ENCODE measurements at places on chromosomes 11 and 22.
A peak's percentile ranks its signal among the peaks of the same experiment; 100 is the strongest.

- DNase-seq: no peak
These were observed 838.9 kb downstream of the DLG2 start for GRCh38 chr11:84788220-84788619.

GRCh38 chr22:48416396-48417224, 1411.1 kb downstream of the BRD1 start:
- DNase-seq: no peak

DNA sequence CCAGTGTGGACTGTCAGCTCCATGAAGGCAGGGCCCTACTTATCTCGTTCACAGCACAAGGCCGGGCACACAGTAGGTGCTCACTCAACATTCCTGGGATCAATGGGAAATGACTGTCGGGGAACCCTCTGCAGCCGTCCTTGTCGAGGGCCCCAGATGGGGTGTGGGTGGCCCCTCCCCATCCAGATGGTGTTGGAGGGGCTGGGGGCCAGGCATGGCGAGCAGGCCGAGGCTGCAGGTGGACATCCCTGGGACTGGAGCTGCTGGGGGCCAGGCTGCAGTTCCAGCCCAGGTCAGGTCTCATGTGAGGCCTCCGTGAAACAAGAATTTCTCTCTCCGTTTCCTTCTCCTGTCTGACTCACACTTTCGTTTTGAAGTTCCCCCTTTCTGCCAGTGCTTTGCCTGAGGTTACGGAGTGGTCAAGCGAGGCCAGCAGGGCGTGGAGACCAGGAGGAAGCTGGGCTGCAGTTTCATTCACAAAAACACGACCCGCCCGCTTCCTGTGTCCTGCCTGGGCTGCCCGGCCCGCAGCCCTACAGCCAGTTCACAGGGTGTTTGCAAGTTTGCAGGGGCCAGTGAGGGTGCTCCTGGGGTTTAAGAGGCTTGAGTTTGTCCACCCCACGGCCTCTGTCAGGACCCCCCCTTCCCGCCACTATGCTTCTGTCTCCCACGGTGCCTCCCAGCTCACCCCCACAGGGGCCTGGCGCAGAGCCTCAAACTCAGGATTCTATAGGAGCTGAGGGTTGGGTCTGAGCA, 4.5 kb downstream of the MYEOV start:
- peak; percentile 74 for DNase-seq

GRCh38 chr11:71078482-71078881, 173.9 kb downstream of the SHANK2 start:
- DNase-seq: no peak

DNA sequence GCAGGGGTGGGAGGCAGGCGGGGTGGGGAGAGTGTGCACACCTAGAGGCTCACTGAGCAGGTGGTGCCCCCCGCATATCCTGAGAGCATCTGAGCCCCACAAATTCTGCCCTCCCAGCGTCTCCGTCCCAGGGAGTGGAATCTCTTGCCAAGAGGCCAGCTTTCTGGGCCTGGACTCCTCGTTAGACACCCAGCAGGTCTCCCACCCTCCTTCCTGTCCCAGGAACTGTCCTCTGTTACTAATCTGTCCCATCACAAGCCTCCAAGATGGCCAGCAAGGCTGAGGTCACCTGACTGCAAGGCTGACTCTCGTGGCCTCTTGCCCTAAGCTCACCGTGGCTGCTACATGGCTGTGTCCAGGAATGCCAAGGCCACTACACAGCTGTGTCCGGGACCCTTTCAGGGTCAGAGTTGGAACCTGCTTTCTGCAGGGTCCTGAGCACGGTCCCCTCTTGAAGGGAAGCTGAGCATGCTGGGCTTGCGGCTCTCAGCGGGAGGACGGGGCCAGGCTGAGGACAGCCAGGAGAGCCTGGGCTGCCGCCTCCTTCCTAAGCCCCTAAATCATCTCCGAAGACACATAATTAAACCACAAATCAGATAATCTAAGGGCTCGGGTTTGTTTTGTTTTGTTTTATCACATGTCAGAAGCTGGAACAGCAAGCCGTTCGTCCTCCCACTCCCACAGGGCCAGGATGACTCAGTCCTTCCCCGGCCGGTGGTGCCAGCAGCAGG, 1327.3 kb downstream of the TBC1D22A start:
- no peak for DNase-seq

GRCh38 chr11:122156940-122157382, 40.9 kb upstream of the BLID start:
- DNase-seq: no peak

- DNase-seq: no peak
These were observed 10.2 kb upstream of the CSNK1E start for GRCh38 chr22:38327396-38327795.

- DNase-seq: no peak
These were observed 163.7 kb downstream of the LARGE1 start for GRCh38 chr22:33756508-33756949.

- DNase-seq: no peak
These were observed 211.3 kb downstream of the MYO18B start for GRCh38 chr22:25953276-25953675.

DNA sequence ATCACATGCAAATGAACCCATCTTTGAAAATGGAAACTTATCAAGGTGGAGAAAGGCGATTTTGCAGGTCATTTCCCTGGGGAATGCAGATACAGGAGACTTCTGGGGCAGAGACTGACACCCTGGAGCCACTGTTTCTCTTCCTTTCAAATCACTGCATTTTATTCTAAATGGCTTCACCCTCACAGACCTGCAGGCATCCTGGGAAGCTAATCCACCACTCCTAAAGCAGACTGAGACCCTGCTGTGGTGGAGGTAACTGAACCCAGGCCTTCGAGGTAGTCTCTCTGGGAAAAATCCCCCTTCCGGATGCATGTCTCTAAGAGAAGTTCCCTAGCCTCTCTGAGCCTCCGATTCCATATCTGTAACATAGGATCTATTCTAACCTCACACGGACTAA, 20.9 kb upstream of the CSNK2A3 start:
- DNase-seq: no peak

DNA sequence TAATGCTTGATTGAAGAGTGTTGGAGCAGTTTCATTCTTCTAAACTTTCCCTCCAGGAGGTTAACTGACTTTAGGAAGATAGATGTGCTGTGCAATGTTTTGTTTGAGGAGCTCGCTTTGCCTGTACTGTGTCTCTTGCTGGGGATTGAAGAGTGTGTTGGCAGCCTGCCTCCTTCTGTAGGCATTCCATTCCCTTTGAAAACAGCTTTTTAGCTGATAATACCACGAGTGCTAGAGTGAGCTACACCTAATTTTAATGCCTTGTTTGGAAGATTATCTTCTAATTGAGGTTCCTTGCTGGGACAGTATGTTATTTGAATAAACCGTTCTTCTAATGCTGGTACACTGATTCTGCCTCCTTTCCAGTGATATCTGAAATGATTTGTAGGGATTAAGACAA, 7.2 kb downstream of the DDX10 start:
- DNase-seq: no peak

DNA sequence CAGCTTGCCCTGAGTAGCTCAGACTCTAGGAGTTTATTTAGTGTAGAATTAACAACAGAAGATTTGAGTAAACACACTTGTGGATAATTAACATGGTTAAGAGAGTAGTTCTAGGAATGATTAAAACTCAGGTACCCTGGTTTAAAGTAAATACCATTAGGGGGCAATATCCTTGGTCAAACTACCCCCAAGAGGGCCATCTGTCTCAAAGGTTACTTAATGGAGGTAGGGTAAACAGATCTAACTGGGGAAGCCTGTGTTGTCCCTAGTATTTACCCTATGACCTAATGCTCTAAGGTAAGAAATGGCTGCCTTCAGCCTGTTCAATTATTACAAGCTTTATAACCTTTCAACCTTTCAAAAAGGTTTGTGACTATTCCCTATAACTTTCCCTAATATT, 10.6 kb upstream of the GLYATL1 start:
- no peak for DNase-seq

- DNase-seq: no peak
These were observed 142.9 kb downstream of the CRYBB2 start for GRCh38 chr22:25362215-25362882.

DNA sequence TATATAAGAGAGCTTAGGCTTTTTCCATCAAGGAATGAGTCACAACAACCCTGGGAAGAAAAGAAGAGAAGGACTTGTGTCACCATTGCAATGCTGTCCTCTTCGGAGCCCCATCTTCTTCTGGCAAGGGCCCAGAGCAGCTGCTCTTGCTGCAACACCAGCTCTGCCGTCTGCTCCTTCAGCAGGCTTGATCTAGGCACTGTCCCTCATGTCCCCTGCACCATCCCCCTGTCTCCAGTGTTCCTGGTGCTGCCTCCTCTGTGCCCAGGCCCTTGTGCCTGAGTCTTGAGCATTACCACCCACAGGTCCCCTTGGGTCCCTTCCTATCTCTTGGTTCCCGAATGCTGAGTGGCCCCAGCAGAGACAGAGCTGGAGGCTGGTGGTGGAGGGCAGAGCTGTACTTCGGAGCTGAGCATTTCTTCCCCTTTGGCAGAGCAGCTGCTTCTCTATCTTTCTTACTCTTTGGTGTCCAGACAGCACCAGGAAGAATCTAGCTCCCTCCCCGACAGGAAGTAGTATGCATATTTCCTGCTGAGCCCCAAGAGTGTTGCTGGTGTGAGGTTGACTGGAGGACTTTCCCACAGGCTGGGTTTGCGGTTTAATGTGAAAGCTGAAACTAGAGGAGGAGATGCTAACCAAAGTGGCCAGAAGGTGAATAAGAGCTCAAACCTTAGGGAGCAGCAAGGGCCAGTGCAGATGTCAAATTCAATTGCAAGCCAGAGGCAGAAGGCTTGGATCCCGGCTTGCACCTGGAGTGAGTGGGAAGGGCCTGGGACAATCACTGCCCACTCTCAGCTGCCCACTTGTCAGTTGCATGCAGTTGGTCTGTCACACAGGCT, 27.8 kb downstream of the WEE1 start:
- DNase-seq: no peak

DNA sequence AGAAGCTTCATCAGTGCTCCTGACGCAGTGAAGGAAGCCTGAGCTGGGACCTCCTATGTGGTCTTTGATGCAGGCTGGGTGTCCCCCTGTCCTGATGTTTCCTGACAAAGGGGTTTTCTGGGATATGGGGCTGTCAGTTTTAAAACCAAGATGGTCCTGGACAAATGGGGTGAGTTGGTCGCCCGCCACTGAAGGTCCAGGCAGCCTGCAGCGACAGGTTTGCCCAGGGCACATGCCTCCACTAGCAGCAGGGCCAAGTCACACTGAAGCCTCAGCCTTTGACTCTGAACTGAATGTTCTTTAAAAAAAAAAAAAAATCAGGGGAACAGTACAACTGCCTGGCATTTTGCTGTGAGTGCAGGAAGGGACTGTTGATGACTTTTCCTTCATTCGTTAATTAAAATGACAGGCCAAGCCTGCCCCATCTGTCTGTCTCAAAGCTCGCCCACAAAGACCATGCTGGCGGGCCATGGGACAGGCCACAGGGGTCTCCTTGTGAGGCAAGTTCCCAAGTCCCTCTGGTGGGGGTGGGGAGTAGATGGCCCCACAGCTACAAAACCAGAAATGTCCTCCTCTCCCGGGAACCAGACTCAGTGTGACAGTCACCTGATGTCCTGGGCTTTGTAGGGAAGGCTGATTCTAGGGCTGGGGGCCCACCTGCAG, 274.8 kb downstream of the CTTN start:
- no peak for DNase-seq

DNA sequence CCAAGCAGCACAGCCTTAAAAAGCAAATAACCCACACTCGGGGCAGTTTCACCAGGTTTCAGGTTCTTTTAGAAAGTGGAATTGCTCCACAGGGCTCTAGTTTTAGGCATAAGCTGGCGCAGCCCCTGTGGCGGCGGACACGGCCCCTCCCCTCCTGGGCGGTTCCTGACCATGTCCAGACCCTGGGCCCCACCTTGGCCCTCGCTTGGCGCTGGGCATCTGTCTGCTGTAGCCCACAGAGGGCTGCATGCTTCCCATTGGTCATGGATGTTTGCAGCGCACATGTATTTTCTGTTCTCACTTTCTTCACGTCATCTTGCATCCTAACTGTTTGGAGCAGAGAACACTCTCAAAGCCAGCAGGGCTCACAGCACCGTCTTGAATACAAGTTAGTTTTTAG, 244.3 kb downstream of the BRD1 start:
- no peak for DNase-seq

DNA sequence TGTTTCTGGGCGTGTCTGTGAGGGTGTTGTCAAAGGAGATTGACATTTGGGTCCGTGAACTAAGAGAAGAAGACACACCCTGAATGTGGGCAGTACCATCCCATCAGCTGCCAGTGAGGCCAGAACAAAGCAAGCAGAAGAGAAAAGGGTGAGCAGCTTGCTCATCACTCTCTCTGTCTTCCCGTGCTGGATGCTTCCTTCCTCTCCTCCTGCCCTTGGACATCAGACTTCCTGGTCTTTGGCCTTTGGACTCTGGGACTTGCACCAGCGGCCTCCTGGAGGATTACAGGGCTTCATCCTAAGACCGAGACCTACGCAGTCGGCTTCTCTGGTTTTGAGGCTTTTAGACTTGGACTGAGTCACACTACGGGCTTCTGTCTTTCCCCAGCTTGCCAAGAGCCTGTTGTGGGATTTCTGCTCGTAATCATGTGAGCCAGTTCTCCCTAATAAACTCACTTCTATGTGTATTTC, 18.8 kb downstream of the APOL2 start:
- DNase-seq: no peak

DNA sequence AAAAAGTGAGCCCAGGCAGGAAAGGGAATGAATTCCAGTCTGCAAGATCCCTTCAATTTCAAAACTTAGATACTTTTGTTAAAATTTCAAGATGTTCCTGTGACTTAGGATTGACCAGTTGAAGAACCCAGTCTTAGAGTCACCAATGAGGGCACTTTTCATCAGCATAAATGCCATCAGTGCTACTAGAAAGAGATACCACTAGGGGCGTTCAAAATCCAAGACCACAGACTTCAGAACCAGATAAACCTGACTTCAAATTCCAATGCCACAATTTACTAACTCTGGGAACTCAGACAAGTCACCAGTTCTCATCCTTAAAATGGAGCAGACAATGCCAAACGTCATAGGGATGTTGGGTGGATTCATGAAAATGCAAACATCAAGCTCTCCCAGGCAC, 523.2 kb downstream of the BUD13 start:
- DNase-seq: no peak

DNA sequence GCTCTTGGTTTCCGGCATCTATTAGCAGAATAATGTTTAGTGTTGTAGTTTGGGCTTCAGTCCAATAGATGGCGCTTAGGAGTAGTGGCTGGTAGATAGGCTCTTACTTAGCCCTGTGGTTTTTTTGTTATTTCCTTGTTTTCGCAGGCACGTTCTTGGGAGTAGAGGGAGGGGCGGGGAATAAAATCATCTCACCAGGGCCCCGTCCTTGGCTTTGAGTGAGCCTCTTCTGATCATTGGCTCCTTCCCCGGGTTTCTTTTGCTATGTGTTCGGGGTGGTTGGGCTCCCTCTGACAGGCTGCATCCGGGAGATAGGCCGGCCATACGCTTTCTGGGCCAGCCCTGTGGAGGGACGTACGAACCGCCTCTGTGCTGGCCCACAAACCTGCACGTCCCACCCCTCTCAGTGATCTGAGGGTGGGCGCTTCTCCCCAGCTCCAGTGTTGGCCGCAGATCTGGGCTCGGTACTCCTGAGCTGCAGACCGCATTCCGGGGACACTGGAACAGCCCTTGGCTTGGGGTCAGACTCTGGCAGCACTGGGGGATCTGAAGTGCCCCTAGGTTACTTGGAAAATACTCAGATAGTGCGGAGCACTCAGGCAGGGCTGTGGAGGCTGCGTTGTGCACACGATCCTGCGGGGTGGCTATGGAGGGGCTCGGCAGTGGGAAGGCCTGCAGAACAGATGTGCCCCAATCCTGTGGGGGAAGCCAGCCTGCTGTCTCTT, 217.0 kb downstream of the DYNC2H1 start:
- peak; percentile 73 for DNase-seq

- no peak for DNase-seq
These were observed 15.7 kb upstream of the SYT7 start for GRCh38 chr11:61596542-61596941.

- DNase-seq: peak; percentile 78
These were observed 25.0 kb downstream of the MTMR3 start for GRCh38 chr22:29907753-29908515.

GRCh38 chr11:36160091-36160490, 129.1 kb downstream of the COMMD9 start:
- no peak for DNase-seq

Measured in AG09319 (cell line).